Endothelial cell (in vitro differentiated cells): ENCODE measurements at places on chromosomes 12 and 14.
A peak's percentile ranks its signal among the peaks of the same experiment; 100 is the strongest.

GRCh38 chr14:87989221-87989955, 3.6 kb downstream of the GALC start:
- DNase-seq: no peak

- no peak for DNase-seq
Observed at GRCh38 chr12:32178341-32179010, 71.8 kb downstream of the BICD1 start.

DNA sequence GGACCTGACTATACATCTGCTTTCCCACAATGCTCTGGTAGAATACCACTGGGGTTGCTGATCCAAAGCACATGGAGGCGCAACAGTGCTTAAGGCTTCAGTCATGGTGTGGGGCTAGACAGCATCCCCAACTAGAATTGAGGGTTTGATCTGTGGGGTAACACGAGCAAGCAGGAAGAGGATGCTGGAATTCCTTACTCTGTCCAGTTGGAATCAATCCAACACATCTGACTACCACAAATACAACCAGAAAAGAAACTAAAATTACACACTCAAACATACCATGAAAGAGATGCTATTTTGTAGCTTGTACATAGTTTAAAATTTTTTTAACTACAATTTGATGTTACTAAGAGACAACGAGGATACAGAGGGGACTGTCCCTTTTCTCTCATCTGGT, 40.4 kb upstream of the GTF2A1 start:
- DNase-seq: no peak

- DNase-seq: no peak
Observed at GRCh38 chr14:89332031-89332430, 85.0 kb downstream of the FOXN3 start.

- DNase-seq: no peak
Observed at GRCh38 chr12:115375186-115375991, 691.4 kb upstream of the TBX3 start.

DNA sequence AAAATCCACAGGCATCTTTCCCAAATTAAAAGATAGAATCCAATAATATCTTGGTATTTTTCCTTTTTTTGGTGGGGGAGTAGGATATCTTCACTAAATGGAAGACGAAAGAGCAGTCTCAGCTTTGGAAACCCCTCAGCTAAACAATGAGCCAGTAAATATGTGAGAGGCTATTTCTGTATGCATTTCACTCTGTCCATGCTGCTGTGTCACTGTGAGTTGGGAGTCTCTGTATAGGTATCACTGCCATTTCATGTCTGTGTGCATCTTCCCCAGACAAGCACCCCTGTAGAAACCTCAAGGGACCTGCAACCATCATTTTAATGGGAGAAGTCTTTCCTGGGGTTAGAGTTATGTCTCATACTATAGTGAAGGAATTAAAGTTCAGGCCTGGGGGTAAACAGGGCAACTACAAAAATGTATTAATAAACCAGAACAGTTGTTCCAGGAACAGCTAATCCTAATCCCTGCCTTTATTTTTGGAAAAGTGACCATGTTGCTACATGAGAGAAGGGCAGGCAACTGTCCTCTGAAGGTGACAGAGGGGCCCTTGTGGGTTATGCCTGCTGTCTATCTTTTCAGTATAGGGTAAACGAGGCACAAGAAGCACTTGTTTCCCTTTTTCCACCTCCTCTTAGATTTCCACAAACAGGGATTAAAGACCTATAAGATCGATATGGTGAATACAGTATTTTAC, 11.3 kb upstream of the STAC3 start:
- no peak for DNase-seq

GRCh38 chr12:57089271-57090245, 644 bp downstream of the NAB2 start:
- peak; percentile 63 for DNase-seq

GRCh38 chr14:69672356-69672755, 61.0 kb downstream of the SUSD6 start:
- DNase-seq: no peak
